Ovary (tissue), 10 donors: ENCODE measurements at places on chromosomes 1 and 21.
A peak's percentile ranks its signal among the peaks of the same experiment; 100 is the strongest.

GRCh38 chr1:154716011-154716410 lies 108.0 kb upstream of the ADAR start:
- no peak for DNase-seq

DNA sequence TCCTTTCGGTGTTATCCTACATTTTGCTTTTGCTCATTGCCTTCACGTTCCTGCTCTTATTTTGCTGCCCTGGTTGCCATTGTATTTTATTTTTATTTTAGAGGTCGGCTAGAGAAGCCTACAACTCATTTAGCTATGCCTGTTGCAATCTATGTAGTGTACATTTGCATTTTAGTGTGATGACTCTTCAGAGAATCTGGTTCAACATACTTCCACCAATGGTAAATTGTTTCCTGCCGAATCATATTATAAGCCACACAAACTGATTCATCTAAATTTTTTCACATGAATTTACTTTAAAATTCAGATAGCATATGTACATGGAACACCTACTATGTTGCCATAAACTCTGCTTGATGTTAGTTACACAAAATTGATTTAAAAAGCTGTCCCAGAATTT lies 1596.9 kb downstream of the PLA2G4A start:
- no peak for DNase-seq

GRCh38 chr1:114388432-114389003 lies 122.5 kb downstream of the TRIM33 start:
- DNase-seq, result no peak

DNA sequence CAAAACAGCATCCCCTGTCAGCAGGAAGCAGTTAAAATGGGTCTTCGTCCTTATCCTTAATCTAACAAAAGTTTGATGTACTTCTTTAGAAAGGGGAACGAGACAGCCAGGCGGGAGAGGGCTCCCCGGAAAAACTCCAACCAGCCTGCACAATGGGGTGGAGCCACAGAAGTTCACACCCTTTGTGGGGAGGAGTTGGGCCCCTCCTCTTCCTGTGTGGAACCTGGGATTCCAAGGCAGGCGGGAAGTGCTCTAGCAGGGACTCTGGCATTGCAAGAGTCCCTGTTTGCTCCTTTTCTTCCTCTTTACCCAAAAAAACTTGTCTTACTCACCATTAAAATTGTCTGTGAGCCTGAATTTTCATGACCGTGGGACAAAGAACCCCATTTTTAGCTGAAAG lies 47.7 kb downstream of the FCRL5 start:
- no peak for DNase-seq

DNA sequence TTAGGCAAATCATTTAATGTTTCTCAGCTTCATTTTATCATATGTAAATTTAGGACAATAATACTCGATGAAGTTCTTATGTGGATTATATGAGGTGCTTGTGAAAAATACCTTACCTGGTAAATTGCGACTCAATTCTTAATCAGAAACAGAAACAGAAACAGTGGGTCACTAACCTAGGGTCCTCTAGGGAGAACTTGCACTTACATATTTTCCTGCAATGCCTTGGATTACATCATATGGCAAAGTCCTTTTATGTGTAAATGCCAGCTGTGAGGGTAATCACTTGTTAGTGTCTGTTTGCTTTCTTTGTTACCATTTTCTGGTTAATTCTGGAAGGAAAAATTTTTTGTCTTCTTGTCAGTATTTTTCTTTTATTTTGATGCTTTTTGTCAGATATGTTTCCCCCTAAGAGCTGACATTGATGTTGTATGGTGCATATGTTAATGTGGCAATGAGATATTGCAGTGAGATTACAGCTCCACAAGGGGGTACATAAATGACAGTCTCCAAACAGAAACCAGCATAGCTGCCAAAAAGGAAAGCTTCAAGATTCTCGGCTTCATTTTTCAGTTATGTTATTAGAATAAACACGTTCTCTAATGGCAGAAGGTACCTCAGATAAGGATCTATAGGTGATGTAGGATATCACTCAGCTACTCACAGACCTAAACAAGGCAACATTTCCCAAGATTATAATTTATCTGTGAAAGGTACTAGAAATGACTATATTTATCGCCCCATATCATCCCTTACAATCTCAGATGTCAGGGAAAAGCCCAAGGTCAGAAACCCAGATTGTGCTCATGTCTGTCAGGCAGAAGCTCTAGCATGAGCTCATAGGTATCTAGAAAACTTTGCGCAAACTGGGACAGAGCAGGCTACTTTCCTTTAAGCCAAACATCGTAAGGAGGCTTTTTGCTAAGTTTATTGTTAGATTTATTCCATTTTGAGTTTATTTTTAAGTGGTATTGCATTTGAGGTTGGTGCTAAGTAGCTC lies 119.9 kb downstream of the FASLG start:
- DNase-seq, result no peak

DNA sequence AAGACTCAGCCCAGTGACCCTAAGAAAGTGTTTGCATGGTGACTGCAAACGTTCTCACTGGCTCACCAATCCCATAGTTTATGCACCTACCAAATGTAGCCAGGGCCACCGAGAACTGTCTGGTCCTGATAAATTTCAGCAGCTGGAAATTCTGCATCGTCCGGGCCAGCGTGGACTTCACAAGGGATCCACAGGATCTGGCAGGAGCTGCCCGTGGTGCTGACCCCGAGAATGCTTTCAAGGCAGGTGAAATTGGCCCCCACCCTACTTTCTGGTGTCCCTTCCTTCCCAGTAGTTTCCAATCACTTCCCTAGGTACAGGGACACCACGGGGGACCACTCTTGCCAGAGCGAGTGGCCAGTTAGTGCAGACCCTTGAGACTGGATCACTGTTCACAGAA lies 26.2 kb downstream of the UBASH3A start:
- DNase-seq, result no peak

DNA sequence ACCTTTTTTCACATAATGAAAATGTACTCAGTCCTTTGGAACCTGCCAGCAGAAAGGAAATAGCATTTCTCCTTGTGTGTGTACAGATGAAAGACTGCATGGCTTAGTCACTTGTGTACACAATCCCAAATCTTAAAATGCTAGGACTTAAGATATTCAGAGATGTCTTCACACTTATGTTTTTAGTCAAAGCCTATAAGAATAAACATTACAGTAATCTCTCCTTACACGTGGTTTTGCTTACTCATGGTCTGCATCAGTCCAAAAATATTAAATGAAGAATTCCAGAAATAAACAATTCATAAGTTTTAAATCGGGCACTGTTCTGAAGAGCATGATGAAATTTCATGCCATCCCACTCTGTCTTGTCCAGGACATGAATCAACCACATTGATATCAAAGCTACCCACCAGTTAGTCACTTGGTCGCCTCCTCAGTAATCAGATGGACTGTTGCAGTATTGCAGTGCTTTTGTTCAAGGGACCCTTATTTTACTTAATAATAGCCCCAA lies 75.7 kb upstream of the RRP15 start:
- no peak for DNase-seq

DNA sequence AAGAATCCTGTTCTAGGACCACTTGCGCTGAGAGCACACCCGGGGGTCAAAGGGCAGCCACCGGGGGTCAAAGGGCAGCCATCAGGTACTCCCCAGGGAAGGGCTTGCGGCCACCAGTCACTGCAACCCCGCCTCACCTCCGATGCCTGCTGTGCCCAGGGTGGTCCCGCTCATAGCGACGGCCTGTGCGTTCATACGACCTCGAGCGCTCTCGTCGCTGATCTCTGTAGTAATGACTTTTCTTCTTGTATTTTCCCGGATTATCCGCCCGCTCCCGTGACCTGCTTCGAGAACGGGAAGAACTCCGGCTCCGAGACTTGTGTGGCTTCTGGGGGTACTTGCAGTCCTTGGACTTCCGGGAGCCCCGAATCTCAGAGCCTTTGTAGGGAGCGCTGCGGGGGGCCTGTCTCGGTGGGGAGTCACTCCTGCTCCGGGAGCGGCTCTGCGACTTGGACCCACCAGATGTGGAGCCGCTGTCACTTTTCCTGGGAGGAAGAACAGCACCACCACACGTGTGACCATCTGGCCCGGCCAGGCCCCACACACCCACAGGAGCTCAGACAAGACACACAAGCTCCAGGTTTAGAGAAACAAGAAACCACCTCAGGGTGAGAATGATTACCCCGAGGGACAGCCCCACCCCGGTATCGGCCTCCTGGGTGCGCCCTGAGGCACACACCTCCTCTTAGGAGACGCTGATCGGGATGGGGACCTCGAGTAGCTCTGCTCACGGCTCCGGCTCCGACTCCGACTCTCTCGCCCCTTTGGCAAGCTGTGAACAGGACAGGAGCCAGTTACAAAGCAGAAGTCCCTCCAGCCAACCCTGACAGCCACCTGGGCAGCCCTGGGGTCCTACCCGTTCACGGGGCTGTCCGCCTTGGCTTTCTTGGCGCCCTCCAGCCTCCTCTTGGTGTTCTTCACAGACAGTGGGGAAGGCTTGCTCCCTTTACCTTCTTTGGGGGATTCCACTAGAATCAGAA lies 11.7 kb downstream of the CCNL2 start:
- DNase-seq, result no peak

DNA sequence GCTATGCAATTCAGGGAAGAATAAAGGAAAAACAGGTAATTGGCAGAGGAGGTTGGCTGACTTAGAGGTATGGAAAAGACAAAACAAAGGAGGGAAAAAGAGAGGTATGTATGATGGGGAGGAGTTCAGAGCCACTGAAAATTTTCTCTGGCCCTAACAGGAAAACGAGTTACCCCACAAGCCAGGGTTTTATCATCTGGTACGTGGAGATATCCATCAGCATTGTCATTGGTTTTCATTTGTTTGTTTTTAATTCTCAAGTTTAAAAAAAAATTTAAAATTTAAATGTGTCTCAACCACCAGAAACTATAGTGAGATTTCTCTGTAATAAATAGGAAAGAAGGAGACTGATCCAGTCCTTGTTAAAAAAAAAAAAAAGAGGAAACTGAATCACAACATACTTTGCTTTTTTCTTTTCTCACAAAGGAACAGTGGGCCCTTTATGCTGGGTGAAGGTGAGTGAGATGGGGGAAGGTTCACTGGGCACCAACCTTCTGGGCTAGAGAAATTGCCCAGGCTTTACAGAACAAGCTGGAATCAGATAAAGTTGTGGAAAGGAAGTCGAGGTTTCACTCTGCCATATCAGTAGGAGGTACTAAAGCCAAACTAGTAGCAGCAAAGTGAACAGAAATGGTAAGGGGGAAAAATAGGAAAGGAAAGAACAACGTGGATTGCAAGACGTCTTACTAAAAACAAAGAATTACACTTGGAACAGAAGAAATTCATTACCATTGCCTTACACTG lies 2.7 kb downstream of the IFNAR2 start:
- DNase-seq, result no peak

GRCh38 chr21:17351766-17352165 lies 161.1 kb upstream of the CXADR start:
- no peak for DNase-seq

DNA sequence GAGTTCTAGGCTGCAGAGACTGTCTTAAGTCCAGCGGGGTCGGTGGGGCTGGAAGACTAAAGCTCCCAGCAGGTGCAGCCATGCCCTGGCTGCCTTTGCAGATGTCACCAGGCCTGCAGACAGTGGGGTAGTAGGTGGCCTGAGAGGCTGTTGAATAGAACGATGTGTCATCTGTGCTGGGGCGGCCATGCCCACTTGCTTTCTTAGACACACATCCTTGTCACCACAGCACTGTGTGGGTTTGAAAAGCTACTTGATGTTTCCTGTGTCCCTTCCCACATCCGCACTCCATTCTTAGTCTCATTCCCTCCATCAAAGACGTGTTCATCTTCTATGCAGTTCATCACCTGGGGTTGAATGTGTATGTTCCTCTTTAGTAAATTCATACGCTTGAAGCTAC lies 184.5 kb upstream of the TMEM51 start:
- DNase-seq, result no peak

- no peak for DNase-seq
Observed at GRCh38 chr1:190102757-190103326, 374.8 kb downstream of the BRINP3 start.

- no peak for DNase-seq
Observed at GRCh38 chr1:45979074-45979777, 153.2 kb downstream of the PIK3R3 start.

DNA sequence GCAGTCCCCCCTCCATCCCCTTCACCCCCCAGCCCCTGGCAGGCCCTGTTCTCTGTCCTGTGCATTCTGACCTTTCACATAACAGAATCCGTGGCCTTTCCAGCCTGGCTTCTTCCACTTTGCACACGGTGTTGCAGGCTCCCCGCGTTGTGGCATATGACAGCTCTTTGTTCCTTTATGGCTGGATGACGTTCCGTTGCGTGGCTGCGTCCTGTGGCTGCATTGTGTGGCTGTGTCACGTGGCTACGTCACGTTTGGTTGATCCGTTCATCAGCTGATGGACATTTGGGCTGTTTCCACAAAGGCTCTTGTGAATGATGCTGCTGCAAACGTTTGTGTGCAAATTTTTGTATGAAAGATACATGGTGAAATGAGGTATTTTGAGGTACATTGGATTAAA lies 53.3 kb downstream of the PDE9A start:
- no peak for DNase-seq

- peak; percentile 38 for DNase-seq
Observed at GRCh38 chr21:38958940-38959691, 153.4 kb downstream of the ETS2 start.

DNA sequence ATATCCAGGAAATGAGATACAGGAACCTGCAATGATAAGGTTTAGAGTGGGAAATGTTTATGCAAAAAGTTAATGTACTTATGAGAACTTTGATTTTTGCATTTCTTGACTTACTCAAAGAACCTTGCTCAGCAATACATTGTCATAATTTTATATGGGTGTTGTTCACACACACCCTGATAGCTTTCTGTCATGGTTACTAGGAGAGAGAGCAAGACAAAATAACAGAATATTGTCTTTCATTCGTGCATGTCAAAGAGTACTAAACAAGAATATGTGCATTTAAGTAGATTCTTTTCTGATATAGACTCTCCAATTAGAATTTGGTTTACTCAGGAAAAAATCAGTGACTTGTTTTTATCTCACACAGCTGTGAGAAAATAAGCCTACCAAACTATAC lies 27.5 kb upstream of the KCNA3 start:
- DNase-seq, result no peak

- DNase-seq, result no peak
Observed at GRCh38 chr1:31712068-31712467, 8.3 kb upstream of the COL16A1 start.

- no peak for DNase-seq
Observed at GRCh38 chr1:31781138-31781755, 17.1 kb upstream of the ADGRB2 start.

DNA sequence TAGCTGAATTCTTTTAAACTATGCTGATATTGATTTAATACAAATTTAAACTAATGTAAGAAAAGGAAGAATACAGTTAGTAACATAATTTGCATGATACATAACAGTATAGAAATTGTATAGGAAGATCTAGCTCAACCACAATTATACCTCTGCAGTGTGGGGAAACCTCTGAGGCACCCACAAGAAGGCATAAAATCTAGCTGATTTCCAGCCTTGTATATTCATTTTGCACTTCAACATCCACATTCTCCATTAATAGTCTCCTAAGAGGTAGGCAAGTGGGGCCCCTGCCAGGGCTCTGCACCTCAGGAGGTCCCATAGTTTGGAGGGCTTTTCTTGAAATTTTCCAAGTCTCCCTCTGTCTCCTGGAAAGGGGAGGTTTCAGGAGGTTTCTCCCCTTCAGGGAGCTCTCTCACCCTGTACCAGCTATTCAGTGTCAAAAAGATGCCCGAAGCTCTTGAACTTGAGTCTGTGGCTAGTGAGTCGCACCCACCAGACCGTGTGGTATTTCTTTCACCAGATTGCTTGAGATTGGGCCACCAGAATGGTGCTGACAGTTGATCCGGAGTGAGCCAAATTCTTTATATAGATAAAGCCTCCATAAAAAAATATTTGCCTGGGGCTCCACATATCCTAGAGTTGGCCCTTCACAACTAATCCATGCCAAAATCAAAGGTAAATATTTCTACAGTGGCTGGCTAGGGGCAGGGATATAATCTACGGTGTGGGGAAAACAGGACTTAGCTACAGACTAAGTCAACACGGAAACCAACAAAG lies 108.2 kb downstream of the TIAM1 start:
- no peak for DNase-seq
